Kidney glomerular epithelial cell (primary cell): ENCODE measurements at places on chromosomes 2 and 18.

GRCh38 chr2:30267161-30267975 is 36.0 kb downstream of the LBH start:
- no peak for DNase-seq

- no peak for DNase-seq
Measured at GRCh38 chr2:158498043-158498748, 41.4 kb downstream of the PKP4 start.

DNA sequence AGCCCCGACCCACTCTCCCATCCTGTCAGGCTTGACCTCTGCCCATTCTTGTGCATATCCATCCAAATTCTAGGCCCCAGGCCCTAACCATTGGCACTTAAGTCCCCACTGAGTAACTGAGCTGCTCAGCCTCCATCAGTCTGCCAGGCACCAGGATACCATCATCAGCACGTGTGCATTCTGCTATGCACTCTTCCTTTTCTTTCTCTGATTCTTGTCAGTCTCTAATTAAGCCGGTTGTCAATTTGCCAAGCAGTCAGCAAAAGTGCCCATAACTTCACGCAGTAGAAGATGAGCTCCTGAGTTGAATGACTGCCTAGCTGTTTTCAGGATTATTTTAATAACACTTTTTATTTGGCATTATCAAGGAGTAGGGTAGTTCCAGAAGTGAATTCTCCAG is 107.2 kb downstream of the FEZ2 start:
- DNase-seq, result no peak

GRCh38 chr2:15436195-15436594 is 124.9 kb downstream of the NBAS start:
- DNase-seq, result no peak

- no peak for DNase-seq
Measured at GRCh38 chr2:79780781-79781180, 267.9 kb downstream of the CTNNA2 start.

GRCh38 chr18:36912887-36913286 is 84.0 kb downstream of the KIAA1328 start:
- no peak for DNase-seq

- DNase-seq, result no peak
Measured at GRCh38 chr2:174495365-174496012, 8.7 kb upstream of the GPR155 start.

GRCh38 chr2:37784759-37785149 is 113.3 kb upstream of the CDC42EP3 start:
- no peak for DNase-seq

DNA sequence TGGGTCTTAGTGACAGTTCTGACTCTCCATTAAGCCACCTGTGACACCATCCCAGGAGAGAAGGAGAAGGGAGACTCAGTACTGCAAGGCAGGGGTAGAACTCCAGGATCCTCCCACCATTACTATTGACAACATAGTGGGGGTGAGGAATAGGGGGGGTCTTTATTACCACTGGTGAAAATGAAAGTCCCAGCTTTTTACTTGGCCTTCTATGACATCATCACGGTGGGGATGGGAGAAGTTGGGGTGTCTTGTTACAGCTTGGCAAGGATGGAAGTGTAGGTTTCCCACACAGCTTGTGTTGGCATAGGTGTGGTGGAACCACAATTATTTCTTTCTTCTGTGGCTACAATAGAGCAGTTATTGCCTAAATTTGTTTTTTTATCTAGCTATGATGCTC is 203.9 kb upstream of the DTNA start:
- no peak for DNase-seq

- DNase-seq, result no peak
Measured at GRCh38 chr2:147614471-147614870, 230.4 kb upstream of the ACVR2A start.

DNA sequence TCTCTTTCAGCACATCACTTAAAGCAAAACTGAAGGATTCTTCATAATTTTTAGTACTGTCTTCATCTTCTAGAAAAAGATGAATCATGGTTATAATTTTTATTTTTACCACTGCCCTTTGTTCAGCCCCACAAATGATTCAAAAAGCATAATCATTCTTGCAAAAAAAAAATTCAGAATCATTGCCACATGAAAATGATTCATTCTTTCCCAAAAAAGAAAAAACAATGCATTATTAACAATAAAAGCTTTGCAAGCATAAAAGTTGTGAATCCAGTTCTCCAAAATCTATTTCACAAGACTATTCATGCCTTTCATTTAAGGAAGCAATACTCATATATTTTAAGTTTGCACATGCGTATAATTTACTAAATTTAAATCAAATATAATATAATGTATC is 204.8 kb downstream of the RBM43 start:
- DNase-seq, result no peak

GRCh38 chr2:118103951-118104940 is 16.0 kb downstream of the INSIG2 start:
- no peak for DNase-seq

- no peak for DNase-seq
Measured at GRCh38 chr2:203045867-203046266, 31.2 kb downstream of the NBEAL1 start.

DNA sequence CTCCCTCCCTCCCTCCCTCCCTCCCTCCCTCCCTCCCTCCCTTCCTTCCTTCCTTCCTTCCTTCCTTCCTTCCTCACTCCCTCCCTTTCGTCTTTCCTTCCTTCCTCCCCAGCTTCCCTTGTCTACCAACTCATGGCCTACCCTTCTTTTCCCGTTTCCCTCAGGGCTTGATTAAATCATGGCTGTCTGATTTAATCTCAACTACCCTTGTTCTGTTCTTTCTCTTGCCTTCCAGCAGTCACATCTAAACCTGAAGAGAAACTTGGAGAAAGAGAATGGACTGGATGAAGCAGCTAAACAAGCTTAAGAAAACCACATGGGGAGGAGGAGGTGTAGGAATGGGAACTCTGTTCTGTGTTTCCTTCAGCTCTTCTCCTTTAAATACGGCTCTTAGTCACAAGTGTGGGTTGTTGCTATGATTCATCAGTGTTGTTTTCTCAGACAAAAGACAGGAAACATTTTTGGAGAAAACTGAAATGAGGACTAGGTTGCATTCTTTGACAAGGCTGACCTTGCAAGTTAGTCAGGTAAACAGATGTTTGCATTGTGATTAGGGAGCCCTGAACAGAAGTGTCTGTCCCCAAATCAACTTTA is 177.9 kb downstream of the LRRTM1 start:
- DNase-seq, result peak; percentile 75

DNA sequence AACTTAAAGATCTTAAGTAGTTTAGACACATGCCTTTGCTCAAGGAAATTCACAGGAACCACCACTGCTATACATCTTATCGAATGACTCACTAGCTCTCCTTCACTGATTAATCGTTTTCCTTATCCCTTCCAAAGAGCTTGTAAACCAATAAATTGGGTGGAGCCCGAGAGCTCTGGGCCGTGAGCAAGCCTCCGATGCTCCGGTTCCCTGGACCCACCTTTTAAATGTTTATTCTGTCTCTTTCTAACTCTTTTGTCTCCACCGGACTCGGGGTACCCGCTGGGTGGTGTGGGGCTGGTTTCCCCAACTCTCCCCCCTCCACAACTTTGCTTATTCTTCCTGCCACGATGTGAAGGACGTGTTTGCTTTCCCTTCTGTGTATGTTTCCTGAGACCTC is 292.9 kb upstream of the TMEFF2 start:
- no peak for DNase-seq

DNA sequence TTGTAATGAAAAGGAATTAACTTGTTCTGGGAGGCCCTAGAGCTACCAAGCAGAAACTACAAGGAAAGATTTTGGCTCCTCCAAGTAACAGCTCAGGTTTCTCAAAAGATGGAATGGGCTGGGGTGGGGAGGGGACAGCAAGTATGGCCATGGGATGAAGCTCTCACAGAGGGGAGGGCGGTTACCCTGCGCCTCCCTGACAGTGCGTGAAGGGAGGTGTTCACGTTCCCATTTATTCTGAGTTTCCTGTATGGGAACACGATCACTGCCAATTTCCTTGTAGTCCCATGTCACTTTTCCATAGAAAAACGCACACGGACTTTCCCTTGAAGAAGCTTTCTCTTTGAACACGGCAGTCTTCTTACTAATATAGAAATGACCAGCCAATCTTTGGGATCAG is 17.0 kb downstream of the CDC42EP3 start:
- DNase-seq, result no peak

- peak; percentile 45 for DNase-seq
Measured at GRCh38 chr18:27120246-27120645, 64.9 kb downstream of the CHST9 start.
